ENCODE measurements at places on chromosomes 12 and 14.

- no peak for DNase-seq
These were observed 79.9 kb downstream of the ARF6 start for GRCh38 chr14:49972823-49973222.

DNA sequence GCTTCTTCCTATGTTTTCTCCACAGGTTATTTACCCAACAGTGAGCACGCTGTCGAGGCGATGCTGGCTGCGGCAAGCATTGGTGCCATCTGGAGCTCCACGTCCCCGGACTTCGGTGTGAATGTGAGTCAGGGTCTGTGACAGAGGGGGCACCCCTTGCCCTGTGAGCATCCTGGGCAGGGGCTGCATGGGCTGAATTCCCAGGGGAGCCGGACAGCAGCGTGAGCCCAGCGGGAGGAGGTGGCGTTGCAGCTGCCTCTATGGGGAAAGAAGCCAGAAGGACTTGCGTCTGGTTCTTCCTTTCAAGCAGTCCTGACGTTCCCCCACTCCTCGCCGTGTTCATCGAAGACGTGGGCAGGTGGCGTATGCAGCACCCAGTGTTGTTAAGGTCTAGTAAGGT lies 26.2 kb downstream of the AACS start:
- DNase-seq: no peak

- no peak for DNase-seq
These were observed 10.4 kb downstream of the CFAP73 start for GRCh38 chr12:113159937-113160336.

- no peak for DNase-seq
These were observed 74.8 kb upstream of the PLXNC1 start for GRCh38 chr12:94073441-94074051.

GRCh38 chr12:30911207-30911606 lies 15.3 kb upstream of the TSPAN11 start:
- DNase-seq: no peak

GRCh38 chr14:49971156-49972130 lies 78.6 kb downstream of the ARF6 start:
- no peak for DNase-seq

GRCh38 chr14:55512421-55512820 lies 67.6 kb upstream of the KTN1 start:
- DNase-seq: no peak

DNA sequence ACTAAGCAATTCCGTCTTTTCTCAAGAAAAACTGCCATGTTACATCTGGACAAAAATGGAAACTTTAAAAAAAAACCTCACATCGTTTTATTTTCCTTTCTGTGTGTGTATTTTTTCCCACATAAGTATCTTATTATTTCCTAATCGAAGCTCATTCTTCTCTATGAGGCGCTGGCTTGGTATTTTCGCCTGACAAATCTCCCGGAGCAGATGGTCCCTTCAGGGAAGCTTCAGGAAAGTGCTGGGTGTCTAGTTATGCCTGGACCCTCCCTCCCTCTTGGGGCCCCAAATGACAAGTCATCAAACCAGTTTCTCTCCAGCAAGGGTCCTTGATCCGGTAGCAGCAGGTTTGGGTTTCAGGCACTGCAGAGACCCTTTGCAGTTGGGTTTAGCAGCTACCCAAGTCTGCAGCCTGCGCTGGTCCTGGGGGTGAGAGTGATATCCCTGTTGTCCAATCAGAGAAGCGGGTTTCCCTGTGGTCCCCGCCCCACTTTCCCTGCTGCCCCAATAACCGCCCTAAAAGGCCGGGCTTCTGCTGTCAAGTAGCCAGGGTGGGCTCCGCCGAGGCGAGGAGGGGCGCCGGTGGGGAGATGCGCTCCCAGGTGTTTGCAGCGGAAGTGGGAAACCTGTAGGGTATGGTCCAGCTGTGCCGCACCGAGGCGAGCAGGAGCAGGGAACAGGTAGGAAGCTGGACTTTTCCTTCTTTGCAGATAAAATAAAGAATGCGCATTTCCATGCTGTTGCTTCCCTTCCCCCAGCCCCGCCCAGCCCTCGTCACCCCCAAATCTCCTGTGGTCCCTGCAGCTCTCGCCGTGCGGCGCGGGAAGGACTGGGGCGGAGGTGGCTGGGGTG lies at the start of gene CNTN1:
Gene CNTN1, plus strand, starts transcription at position 527 of the 852 bp plus-strand sequence.
- no peak for DNase-seq

DNA sequence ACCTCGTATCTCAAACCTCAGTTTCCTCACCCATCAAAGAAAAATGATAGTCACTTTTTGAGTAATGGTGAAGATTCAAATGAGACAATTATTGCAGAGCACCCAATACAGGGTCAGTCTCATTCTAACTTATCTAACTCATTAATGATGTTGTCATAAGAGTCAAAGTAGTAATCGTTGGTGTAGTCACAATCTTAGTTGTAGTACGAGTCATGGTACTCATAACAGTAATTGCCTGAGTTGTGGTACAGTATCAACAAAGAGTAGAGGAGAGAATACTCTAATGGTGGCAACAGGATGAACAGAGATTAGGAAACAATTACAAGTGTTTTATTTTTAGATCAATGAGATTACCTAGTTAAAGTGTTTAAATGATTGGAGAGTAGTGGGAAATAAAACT lies 93.6 kb upstream of the TMTC2 start:
- no peak for DNase-seq

DNA sequence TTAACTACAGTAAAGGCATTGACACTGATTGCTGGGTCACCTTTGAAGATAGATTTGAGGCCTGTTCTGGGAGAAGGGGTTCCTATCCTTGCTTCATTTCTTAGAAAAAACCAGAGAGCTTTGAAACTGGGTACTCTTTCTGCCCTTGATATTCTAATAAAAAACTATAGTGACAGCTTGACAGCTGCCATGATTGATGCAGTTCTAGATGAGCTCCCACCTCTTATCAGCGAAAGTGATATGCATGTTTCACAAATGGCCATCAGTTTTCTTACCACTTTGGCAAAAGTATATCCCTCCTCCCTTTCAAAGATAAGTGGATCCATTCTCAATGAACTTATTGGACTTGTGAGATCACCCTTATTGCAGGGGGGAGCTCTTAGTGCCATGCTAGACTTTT lies 36.4 kb downstream of the CAND1 start:
- DNase-seq: no peak

DNA sequence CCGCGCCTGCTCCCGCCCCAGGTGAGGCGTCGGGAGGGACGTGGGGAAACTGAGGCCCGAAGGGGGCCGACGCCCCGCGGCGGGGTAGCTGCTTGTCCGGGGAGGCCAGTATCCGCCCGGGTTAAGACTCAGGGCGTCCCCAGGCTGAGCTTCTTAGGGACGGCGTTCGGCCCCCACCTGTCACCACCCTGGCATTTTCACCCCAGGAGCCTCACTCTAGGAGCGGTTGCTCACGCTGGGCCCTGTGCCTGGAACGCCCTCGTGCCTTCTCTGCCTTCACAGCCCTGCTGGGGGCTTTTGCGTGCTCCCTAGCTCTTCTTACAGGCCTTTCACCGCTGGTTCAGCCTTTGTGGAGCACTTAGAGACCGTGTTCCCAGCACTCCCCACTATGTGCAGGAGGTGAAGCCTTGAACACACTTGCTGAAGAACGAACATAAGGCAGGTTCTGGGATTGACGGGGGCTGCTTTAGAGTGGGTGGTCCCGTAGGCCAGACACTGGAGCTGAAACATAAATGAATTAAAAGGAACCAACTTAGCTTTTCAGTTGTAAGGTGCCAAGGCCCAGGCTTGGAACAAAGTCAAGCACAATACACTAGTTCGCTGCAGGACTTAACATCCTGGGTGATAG lies 601 bp downstream of the ZNF839 start:
- DNase-seq: peak; percentile 25

- DNase-seq: no peak
These were observed 241.3 kb upstream of the TMEM132C start for GRCh38 chr12:128025589-128026245.

DNA sequence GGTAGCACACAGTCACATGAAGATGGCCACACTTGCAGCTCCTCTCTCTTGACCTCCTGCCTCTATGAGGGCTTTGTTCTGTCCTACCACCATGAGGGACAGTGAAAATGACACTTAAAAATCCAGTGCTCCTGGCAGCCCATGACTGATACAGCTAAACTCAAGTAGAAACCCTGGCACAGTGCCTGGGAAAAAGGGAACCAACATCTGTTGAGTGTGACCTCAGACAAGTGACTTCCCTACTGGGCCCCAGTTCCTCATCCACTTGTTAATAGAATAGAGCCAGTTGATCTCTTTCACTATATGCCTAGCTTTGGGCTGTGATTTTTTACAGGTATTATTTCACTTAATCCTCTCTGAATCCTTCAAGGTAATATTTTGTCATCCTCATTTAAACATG lies 4.8 kb downstream of the GUCY2C start:
- DNase-seq: no peak

GRCh38 chr14:100323942-100324307 lies 786 bp downstream of the SLC25A47 start:
- DNase-seq: no peak

DNA sequence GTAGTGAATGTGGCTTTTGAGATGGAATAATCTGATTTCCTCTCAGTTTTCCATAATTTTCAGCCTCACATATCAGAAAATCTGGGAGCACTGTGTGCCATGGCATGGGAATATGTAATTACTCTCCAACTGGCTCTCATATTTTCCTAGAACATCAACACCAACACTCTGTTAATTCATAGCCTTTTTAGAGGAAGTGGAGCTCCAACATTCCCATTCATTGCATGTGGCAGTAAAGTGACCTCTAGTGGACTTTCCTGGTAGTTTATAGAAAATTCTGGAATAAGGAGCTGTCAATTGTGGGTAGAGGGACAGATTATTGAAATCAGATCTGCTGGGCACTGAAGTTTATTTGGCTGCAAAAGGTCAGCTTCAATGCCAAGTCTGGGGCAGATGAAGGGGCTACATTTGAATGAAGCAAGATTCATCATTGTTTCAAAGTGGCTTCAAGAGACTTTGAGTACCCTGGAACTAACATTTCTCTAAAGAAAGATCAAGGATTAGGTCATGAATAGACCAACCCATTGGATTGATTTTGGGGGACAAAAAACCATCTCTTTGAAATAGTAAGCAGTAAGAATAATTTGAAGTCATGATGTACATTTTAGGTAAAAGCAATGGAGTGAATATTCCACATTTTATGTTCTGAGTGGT lies 23.6 kb upstream of the USP44 start:
- DNase-seq: no peak

GRCh38 chr14:85934886-85935254 lies 404.9 kb downstream of the FLRT2 start:
- no peak for DNase-seq

DNA sequence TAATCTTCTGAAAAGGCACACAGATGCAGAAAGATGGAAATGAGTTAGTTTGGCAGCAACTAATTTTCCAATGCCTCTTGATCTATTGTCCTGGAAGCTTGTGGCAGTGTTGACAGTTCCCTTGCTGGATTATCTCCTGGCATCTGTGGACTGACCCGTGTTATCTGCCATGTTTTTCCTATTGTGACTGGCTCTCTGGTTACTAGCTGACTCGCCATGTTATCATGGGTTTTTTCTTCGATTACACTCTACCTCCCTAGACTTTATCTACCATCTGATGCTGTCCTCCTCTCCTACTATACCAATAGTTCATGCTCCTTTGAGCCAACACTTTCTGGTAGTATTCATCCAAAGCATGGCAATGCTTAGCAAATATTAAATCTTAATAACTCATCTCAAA lies 63.3 kb upstream of the FLRT2 start:
- no peak for DNase-seq

DNA sequence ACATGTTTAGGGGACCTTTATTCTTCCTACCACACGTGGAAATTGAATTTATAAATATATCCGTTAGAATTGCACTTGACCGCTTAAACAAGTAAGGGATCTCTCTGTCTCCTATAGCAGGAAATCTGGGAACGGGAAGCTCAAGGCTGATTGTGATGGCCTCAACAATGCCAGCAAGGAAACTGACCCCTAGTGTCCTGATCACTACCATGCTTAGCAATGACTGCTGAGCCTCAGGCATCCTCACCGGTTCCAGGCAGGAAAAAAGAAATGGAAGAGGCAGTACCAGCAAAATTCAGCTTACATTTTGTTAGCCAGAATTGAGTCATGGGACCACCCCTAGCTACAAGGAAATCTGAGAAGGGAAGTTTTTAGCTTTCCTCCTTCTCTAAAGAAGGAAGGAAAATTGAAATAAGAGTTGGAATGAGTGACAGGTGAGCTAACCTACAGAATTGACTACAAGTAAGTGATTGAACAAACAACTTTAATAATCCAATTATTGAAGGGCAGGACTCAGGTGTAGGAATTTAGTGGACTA lies 43.9 kb upstream of the AMN1 start:
- no peak for DNase-seq

DNA sequence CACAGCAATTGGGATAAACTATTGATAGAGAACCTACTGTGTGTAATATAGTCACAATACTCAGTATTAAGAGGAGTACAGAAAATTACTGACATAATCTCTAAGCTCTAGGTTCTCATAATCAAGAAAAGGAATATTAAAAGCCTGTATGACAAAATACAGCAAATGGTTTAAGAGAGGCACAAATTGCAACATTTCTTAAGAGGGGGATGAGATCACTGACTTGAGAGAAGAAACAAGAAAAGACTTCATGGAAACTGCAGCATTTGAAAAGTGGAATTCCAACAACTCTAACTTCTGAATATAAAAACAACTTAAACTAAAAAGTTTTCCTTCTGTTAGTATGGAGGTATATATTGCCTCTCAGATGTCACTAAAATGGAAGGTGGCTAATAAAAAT lies 89.7 kb downstream of the NUMB start:
- no peak for DNase-seq

Data from activated T-helper 1 cell treated with anti-CD3 and anti-CD28 coated beads, Interleukin-2, amount 50 U/mL, for 16 hours (primary cell).